ENCODE measurements at places on chromosomes 6 and 20.

DNA sequence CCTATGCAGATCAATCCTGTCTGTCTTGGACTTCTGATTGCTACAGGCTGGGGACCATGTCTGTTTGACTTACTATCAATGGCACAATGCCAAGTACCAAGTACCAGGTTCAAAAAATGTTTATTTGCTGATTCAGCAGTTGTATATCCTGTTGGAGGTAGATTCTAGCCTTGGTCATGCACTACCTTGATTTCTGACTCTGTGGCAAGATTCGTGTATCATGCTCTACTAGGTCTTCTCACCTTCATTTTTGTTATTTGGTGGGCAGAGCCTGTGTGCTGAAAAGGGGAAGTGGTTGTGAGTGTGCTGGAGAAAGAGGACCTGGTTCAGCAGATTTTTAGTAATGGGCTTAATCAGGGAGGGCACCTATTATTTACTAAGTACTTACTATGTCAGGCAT, 192.4 kb upstream of the MYLIP start:
- DNase-seq = no peak

DNA sequence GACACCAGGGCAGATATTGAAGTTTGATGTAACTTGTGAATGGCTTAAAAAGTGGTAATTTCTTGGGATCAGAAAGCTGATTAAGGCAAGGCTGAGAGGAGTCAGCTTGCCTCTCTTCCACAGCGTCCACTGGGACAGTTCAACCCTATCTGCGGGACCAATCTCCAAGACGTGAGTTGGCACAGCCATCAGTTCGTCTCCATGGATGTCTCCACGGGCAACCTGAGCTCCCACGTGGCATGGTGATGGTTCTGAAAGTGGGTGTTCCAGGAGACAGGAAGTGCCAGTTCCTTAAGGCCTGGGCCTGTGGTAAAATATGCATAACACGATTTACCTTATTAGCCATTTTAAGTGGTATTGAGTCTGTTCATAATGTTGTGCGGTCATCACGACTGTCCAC, 67.9 kb upstream of the BHLHE23 start:
- no peak for DNase-seq

GRCh38 chr6:151502499-151502898, 8.7 kb downstream of the CCDC170 start:
- DNase-seq = no peak

DNA sequence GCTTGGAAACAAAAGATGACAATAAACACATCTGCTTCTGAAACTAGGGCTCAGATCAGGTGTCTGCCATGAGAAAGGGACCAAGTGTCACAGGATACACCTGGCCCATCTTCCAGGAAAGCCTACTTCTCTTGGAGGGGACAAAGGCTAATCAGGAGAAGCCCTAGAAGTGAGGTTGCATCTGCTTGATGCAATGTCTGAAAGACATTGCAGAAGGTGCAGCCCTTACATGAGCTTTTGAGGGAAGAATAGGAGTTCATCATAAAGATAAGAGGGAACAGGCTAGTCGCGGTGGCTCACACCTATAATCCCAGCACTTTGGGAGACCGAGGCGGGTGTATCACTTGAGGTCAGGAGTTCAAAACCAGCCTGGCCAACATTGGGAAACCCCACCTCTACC, 2.5 kb upstream of the BTN1A1 start:
- DNase-seq = no peak

- no peak for DNase-seq
These were observed 122.6 kb upstream of the MOCS1 start for GRCh38 chr6:40056865-40057264.

DNA sequence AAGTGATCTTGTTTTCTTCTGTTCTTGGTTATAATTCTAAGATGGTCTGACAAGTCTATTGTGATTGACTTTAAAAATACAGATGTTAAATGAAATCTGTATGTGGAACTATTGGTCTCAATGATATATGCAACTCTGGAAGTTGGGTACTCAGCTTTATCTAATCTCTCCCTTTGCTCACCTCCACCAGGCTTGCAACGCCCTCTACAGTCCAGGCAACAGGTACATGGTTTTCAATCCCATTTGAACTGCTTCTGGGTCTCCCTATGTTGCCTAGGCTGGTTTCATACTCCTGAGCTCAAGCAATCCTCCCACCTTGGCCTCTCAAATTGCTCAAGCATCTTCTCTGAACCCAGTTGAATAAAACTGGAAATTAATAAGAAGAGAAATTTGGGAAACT, 25.6 kb upstream of the HLA-DQB1 start:
- peak; percentile 16 for DNase-seq

DNA sequence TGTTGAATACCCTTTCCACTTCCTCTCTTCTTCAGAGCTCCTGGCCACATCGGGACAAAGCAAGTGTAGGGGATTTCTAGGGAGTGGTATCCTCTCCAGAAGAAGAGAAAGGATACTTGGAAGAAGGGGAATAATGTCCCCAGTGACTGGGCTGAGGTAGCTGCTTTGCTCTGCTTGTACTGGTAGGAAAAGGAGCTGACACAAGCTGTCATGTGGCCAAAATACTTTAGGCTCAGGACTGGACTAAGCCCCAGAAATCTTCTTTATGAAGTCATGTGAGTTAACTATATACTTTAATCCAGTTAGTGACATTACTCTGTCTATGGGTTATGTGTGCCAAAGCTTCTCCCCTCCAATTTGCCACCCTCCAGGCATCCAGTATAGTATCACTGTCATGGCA, 40.5 kb downstream of the AKIRIN2 start:
- no peak for DNase-seq

DNA sequence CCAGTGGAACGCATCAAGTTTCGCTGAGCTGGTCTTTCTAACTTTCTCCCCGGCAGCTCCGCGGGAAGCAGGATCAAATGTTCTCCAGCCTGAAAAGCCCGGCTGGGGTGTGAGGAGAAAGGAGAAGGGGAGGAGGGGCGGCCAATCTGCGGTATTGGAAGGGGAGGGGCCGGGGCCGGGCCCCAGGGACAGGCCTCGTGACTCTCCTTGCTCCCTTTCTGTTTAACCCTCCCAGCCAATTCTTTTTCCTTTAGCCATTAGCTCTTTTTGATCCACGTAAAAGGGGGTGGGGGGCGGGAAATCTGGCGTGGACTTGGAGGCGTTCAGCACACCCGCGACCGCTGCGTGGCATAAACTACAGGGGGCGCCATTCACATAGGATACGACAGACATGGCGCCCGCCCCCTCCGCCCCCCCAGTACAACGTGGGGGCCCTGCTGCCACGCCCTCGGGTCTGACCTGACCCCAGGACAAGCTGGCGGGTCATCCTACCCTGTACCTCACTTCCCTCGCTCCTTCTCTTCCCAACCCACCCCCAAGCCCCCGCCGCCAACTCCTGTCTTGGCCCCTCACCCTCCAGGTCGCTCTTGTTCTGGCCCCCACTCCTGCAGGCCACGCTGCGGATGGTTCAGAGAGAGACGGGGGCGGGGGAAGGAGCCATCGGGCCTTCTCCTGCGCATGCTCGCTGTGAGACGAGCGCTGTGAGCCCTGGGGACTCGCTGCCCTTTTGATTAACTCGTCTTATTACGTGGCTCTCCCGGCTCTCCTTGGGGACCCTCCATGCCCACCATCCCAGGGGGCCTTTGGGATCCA, 7.8 kb upstream of the MDGA1 start:
- peak; percentile 53 for DNase-seq

DNA sequence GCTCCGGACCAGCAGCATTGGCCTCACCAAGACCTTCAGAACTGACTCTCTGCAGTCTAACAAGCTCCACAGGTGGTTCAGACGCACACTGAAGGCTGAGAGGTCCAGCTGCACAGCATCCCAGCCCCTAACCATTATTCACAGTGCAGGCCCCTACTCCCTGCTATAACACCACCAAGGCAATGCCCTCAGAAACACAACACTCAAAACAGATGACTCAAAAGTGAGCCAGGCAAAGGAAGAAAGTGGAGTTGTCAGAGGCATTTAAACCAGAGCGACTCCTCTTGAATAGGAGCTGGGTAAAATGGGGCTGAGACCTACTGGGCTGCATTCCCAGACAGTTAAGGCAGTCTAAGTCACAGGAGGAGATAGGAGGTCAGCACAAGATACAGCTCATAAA, 20.5 kb upstream of the MC3R start:
- no peak for DNase-seq

DNA sequence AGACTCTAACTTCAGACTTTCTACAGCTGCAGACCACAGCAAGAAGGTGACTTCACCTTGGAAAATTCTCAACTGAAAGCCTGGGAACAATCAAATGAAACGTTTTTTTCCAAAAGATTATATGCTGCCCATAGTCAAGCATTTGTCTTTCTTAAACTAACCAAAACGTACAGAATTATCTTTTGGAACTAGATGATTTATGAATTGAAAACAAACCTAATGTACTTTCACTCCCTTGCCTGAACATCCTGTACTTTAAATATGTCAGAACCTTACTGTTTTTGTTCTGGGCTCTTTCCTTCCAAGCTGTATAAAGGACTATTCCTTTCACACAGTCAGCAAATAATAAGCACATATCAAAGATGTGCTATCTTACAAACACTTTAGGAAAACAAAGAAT, 62.4 kb upstream of the TNFAIP3 start:
- DNase-seq = no peak

DNA sequence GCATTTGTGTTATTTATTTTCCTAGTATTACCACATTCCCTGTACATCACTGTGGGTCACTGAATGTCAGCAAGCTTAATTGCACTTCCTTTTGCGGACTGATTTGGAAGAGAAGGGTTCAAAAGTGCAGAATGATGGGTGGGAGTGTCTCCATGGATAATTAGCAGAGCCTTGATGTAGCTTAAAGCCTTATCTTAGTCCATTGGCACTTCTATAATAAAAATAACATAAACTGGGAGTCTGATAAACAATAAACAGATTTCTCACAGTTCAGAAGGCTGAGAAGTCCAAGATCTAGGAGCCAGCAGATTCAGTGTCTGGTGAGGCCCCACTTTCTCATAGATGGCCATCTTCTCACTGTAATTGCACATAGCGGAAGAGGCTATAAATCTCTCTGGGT, 501.1 kb upstream of the POU3F2 start:
- no peak for DNase-seq

DNA sequence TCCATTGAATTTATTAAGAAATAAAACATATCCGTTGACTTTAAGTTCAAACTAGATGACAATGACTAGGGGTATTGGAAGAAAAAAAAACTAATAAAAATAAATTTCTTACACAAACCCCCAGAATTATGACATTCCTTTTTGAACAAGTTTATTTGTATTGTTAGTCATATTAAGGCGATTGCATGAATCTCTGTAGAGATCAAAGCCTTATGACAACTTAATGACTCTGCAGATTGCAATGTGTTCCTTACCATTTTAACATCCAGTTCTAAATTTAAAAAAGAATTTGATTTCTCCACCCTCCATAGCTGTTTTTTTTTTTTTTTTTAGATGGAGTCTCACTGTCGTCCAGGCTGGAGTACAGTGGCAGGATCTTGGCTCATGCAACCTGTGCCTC, 189.8 kb upstream of the CEP162 start:
- DNase-seq = no peak

DNA sequence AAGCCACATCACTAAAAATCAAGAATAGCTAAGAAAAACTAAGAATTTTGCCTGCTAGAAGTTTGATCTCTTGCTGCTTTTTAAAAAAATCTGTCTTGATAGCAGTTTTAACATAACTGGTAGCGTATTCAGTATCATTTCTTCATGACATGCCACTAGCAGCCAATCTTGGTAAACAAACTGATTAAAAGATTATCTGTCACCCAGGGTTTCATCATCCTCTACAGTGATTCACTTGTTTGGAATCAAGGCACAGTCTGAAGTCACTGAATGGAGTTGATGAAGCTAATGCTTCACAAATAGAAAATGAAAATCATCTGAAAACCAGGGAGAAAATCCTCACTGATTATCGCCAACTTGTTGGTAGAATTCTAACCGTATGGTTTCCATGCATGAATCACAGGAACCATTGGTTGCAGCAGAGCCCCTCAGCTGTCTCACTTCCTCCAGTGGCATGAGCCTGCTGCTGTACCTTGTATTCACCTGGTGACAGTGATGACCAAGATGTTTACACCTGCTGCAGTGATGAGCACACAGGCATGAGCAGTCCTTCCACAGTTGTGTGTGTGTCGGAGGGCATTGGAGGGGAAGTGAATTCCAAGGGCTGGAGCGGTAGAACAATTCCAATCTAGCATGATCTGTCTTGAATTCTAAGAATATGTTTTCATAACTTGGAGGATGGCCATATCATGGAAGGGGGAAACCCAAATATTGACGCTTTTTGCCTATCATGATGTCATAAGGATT, 275.0 kb downstream of the KHDC1L start:
- no peak for DNase-seq

- DNase-seq = no peak
These were observed 92.7 kb downstream of the LY86 start for GRCh38 chr6:6681075-6681849.

DNA sequence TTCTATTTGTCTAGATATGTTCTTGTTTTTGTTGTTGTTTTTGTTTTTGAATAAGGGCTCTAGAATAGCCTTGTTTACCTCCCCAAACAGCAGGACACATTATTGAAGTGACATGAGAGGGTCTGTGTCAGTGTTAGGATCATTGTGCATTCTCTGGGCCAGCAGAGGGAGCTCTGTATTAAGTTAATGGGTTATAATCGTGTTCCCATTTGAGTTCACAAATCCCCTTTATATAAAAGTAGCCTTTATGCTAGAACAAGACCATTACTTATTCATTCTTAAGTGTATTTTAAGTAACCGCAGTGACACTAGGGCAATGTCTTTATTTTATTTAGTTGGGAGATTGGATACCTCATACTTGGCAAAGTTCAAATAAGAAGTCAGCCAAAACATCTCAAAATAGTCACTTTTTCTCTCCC, 44.8 kb downstream of the STK4 start:
- DNase-seq = peak; percentile 26

DNA sequence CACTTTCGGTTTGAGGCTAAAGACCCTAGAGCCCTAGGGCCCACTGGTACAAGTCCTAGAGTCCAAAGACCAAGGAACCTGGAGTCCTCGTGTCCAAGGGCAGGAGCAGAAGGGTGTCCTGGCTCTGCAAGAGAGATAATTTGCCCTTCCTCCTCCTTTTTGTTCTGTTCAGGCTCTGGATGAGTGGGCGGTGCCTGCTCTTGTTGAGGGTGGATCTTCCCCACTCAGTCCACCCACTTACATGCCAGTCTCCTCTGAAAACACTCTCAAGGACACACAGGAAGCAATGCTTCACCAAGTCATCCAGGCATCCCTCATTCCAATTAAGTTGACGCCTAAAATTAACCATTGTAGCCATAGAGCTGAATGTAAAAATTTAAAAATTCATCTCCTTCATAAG, 102.1 kb downstream of the UST start:
- DNase-seq = no peak

GRCh38 chr20:7703996-7704395, 236.3 kb downstream of the HAO1 start:
- DNase-seq = no peak

DNA sequence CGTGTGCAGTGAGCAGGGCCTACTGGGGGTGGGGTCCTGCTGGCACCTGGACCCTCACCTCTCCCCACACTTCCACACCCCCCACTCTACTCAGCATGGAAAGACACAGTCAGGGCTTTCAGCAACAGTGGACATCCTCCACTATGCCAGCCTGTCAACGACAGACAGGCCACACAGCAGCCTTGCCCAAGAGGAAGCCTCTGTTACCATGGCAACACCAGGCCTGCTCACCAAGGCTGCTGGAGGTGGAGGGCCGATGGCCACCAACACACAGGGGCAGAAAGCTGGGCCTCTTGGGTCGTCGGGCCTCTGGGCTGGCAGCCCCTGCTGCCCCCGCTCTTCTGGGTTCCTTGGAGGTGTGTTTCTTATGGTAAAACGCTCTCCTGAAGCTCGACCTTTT, 13.6 kb downstream of the BNIP5 start:
- DNase-seq = no peak
